ENCODE measurements at places on chromosomes 7 and 10. TPM values are rescaled to one million over a fixed set of nuclear protein-coding genes. Genes with fewer than 3 reads are reported as not detected.

DNA sequence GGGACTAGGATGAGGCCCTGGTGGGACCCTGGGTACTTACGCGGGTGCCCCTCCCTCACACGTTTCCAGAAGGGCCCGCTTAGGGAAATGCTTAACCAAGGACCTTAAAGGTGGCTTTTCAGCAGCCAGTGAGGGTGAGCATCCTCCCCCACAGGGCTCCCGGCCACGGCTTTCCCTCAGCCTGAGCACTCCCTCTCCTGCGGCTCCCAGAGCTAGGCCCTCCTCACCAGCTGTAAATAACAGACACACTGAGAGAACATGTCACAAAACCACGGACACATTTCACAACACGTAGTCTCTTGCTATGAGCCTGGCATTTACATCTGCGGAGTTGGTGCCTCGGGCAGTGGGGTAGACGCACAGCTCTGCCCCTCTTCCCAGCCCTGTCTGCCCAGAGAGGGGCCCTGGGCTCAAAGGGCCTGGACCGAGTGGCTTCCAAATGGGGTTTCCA, 25.2 kb downstream of the GRID1 start:
- no peak for DNase-seq

- DNase-seq, result no peak
These were observed 6.7 kb upstream of the PWWP2B start for GRCh38 chr10:132390170-132390920.

The LMOD2 gene
- total RNA-seq, result not detected

DNA sequence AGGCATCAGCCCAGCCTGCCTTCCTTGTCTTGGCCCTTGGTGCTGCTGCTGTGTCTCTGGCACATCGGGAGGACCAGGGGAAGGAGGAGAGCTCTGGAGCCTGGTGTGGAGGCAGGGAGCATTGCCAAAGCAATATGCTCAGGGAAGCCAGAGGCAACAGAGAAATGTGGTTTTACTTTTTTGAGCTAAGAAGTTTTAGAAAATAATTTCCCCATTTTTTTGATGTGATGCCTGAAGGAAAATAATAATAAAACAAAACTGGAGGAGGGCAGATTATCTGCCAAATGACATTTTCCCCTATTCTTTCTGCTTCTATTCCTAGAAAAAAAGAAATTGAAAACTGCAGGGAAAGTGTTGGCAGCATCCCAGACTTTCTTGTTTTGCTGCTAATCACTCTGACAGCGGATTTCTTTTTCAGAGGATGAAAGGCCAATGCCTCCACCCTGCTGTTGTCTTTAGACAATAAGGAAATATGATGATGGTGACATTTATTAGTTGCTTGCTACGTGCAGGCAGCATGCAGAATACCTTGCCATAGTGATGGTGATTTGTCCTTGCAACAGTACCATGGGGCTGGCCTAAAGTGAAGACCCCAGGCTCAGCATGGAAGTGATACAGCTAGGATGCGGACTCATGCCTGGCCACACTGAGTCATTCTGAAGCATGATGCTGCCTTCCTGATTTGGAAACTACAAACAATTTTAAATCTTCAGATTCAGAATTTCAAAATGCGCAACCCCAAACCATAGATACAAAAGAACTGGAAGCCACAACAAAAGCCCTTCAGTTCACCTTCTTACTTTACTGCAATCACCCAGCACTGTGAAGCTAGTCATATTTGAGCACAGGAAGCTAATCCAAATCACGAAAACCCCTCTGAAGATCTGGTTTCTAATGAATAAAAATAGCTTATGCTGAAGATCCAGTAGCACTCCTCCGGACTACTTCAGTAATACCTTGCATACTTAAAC, 260.2 kb upstream of the TMEM72 start:
- no peak for DNase-seq

The GCK gene
- total RNA-seq, result 0.17 TPM

DNA sequence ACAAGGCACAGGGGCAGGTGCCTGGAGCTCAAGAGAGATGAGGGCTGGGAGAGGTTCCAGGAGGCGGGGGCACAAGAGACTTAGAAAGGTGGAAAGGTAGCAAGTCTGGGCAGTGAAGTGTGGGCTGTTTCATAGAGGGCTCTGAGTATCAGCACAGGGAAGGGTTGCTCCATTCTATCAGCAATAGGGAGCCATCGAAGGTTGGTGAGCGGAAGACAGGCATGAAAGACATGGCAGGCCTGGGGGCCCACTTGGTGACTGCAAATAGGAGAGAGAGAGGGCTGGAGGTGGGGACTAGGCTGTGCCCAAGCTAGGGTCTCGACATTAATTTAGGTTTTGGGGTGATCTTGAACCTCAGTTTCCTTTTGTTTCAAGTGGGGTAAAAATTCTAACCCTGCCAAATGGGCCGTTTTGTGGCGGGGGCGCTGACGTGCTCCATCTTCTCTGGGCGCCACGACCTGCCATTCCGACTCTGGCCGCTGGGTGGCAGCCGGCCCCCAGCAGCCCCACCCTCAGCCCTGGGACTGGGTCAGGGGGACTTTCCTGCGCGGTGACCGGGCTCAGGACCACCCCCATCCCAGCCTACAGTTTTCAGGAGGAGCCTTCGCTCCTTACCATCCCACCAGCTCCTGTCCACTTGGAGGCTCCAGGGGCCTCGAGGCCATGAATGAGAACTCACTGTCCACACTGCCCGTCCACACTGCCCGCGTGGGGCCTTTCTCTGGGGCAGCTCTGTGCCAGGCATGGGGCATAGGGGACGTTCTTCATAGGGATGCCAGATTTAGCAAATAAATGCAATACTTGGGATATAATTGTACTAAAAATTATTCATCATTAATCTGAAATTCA, 37.2 kb upstream of the PCBD1 start:
- peak; percentile 32 for DNase-seq

- peak; percentile 8 for DNase-seq
These were observed 62.4 kb upstream of the ANTXRL start for GRCh38 chr10:46224414-46224682.

The LIPJ gene
- total RNA-seq, result not detected

DNA sequence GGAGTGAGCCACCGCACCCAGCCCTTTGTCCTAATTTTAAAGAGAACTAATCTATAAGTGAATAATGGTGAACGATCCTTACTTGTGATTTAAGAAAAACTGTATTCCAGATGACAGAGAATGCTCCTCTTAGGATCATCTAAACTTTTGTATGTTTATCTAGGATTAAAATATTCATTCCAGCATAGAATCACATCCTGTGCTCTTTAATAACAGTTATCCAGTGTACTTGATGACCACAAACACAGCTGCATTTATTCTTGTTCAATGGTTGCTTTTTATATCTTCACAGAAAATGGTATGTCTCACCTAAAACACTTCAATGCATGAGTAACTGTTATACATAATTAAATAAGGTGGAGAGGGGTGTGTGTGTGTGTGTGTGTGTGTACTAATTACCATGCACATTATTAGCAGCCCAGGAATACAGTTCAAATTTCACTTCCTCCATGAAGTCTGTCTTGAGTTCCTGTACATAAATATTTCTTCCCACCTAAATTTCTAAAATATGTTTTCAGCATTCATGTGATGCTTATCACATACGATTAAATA, 38.5 kb upstream of the SEMA3C start:
- no peak for DNase-seq

DNA sequence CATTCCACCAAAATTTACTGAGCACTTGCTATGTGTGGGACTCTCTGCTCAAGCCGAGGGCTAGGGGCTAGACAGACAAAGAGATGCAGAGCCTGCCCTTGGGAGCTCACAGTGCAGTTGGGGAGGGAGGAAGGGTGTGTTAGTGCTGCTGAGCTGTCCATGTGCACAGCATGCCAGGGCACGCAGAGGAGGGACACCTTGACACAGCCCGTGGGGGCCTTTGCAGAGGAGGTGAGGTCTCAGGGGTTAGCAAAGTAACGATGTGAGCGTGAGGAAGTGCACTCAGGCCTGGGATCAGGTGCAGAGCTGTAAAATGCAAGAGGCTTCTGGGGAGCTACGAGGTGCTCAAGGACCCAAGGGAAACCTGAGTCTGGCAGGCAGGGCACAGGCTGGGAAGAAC, 16.3 kb downstream of the PRKCQ start:
- DNase-seq, result no peak
